ENCODE measurements at places on chromosomes 2 and 18.

GRCh38 chr18:9066817-9067306, 35.6 kb upstream of the NDUFV2 start:
- DNase-seq: no peak

DNA sequence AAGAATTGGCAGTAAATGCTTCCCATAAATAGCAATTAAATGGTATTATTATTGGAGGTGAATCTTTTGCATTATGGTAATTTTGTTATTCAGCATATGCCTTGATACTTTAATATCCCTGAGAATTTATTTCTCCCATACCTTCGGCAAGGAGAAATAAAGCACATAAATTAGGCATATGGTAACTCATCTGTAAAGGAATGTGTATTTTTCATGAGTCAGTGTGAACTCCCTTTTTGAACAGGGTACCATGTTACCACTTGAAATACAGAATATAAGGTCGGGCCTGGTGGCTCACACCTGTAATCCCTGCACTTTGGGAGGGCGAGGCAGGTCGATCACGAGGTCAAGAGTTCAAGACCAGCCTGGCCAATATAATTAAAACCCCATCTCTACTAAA, 18.4 kb downstream of the METTL21A start:
- DNase-seq: no peak

GRCh38 chr2:5699963-5700362, 7.8 kb downstream of the SOX11 start:
- DNase-seq: no peak

DNA sequence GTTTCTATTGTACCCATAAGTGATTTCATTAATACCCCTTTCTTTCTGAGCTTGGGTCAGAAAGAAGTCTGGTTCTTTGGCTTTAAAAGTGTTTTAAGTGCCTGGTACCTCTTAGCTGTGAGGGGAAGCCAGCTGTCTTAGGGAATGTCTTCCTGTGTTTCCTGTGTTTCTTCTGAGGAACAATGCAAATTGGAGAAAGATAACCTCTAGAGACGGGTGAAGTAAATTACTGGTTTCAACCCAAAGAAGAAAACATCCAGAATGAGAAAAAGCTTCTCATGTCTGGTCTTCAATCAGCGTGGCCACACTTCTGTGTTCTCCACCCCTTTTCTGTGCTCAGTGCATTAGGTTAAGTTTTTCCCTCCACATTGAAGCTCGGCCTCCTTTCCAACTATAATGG, 10.2 kb upstream of the CHN1 start:
- no peak for DNase-seq

GRCh38 chr2:224722770-224723169, 6.6 kb upstream of the CCDC195 start:
- no peak for DNase-seq

GRCh38 chr18:6877288-6877687, 147.8 kb downstream of the ARHGAP28 start:
- no peak for DNase-seq

DNA sequence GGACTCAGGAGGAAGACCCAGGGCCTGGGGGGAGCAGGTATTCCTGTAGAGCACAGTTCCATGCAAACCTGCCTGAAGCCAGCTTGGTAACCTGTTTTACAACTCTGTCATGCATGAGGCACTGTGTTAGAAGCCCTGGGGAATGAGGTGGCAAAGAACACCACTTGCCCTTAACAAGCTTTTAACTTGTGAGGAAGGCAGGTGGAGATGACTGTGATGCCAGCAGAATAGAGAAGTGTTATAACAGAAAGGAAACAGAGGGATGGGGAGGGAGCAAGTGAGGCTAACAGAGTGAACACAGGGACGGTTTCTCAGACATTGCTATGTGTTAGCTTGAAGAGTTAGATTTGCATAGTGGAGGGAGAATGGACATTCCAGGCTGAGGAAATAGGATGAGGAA, 11.5 kb upstream of the IL1A start:
- DNase-seq: no peak

GRCh38 chr2:225274751-225275150, 124.8 kb upstream of the NYAP2 start:
- DNase-seq: no peak

DNA sequence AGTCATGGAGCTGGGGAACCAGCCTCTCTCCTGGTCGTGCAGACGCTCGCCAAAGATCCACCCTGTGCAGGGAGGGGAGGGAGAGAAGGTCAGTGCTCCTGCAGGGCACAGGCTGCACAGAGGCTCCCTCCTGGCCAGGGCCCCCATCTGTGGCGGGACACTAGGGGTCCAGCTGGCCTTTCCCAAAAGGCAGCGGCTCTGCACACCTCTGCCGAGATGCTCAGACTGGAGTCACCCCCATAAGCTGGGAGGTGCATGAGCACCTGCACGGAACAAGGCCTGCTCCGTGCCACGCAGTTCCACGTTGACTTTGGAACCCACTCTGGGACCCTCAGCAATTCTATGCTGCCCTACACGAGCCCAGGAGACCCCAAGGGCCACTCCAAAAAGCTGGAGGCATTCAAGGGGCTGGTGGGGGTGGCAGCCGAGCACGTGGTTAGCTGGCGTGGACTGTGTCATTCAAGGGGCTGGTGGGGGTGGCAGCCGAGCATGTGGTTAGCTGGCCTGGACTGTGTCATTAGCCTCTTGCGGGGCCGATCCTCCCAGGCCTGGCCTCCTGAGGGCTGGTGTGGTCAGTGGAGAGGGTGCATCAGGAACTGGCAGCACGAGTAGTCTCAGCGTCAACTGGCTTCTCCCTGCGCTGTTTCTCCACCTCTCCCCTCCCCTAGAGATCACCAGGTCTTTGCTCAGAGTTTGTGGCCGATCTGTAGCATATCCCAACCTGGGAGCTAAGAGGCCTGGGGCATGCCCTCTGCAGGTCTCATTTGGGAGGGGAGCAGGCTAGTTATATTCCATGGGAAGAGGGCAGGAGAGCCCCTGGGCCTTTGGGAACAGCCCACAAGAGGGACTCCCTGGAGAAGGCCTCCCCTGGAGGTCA, 9.8 kb downstream of the SNORC start:
- no peak for DNase-seq

GRCh38 chr2:236665572-236666118, 96.0 kb downstream of the ACKR3 start:
- DNase-seq: no peak

GRCh38 chr2:64781711-64782390, 128.1 kb upstream of the SERTAD2 start:
- DNase-seq: no peak

DNA sequence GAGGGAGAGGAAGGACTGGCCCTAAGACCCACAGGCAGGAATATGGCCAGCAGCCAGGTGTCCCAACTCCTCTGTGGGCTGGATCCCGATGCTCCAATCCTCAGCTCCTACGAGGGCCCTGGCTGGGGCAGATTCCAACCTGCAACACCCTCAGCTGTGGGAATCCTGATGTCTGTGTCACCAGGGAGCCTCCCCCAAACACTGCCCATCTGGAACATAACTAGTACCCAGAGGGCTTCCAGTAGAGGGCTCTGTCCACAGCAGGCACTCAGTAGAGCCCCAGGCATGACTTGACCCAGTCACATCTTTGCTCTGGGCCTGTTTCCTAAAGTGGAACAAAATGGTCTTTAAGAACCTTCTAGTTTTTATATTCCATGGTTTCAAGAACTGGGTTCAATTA, 20.6 kb upstream of the LOXHD1 start:
- no peak for DNase-seq

GRCh38 chr2:3754795-3755194, 51.4 kb downstream of the DCDC2C start:
- DNase-seq: no peak

DNA sequence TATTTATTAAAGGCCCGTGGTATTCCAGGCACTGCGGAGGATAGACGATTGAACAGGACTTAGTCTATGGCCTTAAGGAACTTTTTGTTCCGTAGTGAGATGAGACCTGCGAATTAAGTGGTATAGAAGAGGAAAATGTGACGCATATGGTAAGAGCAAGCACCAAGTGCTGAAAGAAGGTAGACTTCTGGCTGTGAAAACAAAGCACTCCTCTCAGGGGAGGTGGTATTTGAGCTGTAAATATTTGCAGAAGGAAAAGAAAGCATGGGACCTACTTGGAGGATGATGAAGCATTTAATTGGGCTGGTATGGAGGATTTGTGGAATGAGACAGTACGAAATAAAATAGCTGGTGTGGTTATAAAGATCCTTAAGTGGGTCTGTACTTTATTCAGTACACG, 62.5 kb downstream of the GPR39 start:
- no peak for DNase-seq

DNA sequence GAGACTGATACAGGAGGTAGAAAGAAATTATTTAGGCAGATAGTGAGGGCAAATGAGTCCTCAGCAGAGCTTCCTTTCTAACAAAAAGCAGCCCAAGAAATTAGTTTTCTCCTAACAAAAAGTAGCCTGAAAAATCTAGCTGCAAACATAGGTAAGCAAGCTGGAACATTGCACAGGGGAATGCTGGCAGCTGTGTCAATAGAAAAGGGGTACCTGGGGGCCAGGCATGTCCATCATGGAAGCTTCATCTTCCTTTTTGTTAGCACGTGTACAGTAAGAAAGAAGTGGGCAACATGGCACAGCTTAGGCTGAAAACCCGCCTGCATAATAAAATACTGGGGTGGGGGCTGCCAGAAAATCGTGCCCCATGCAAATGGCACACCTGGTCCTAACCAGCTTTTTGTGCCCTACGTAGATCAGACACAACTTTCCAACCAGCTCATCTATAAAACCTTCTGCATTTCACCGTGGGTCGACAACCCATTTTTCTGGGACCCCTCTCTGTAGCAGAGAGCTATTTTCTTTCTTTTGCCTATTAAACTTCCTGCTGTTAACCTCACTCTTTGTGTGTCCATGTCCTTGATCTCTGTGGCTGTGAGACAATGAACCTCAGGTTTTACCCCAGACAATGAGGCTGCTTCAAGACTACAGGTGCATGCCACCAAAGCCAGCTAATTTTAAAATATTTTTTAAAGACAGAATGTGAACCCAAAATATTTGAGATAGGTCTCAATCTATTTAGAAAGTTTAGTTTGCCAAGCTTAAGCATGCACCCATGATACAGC, 6.6 kb upstream of the MTHFD2 start:
- no peak for DNase-seq

Measured in SK-N-MC (cell line).